ENCODE measurements at places on chromosomes 12 and 14.

DNA sequence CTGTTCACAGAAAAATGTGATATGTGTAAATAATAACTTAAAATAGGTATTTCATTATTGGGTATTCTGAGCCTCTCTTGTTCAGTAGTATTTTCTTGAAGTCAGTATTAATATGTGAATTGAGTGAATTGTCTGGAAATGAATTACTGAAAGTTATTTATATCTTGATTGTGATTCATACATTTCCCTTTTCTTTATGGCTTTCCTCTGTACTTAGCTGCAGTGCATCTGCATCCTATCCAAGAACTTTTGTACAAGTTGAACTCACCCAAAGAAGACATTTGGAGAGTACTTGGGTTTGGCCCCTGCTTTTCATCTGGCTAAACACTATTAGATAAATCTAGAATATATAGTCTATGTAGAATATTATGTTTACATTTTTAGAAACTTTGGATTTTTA, 326.0 kb downstream of the RAD51B start:
- no peak for DNase-seq

GRCh38 chr12:65122703-65123102, 1.6 kb upstream of the WIF1 start:
- no peak for DNase-seq

GRCh38 chr14:99729991-99730875, 46.1 kb downstream of the CYP46A1 start:
- peak; percentile 93 for DNase-seq

DNA sequence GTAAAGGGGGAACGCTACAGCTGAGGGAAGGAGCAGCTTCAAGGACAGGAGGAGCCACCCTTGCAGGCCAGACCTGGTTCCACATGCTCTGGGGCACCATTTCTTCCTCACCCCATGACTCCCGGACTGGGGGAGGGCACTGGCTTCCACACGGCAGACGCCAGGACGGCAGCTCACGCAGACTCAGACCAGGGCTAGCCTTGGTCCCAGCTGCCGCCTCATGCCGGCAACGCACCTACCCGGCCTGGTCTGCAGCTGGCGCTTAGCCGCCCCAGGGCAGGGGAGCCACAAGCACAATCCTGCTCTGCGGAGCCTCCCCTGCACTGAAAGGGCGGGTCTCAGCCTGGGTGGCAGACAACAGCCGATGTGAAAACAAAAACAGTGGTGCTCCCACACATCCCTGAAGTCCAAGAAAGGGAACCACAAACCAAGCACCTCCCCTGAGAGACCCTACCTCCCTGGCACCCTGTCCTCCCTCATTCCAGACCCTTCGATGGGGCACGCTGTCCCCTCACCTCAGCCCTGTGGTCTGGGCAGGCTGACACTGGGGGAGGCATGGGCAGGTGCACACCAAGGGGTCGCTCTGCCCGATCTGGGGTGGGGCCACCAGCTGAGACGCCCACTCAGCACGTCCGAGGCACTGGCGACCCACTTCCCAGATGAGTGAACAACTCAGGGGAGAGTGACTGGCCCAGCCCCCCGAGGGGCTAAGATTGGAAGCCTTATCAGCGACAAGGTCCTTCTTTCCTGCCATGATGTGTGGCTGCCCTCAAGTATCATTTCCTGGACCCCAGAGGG, 65.0 kb downstream of the CHGA start:
- no peak for DNase-seq

DNA sequence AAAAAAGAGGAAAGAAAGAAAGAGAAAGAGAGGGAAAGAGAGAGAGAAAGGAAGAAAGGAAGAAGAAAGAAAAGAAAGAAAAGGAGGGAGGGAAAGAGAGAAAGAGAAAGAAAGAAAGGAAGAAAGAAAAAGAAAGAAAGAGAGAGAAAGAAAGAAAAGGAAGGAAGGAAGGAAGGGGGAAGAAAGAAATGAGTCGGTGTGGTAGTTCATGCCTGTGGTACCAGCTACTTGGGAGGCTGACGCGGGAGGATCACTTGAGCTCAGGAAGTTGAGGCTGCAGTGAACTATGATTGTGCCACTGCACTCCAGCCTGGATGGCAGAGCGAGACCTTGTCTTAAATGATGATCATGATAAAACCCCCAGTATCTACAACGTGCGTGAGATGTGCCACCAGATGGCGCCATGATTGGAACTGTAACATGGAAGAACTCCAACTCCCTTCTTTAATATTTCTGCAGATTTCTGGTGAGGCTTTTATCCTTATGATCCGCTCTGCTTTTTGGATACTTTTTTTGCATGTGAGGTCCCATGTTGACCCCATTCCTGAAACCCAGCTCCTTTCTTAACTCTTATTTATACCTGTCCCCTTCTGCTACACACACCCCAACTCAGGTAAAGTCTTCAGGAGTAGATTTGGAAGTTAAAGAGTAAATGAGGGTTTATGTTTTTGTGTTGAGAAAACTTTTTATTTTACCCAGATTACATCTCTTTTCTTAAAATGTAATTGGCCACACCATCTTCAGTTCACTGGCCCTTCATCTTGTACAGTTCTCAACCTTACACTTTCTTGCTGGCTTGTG, 25.6 kb downstream of the RNASE10 start:
- DNase-seq = peak; percentile 80

- no peak for DNase-seq
Measured at GRCh38 chr14:105858676-105859025, 332.3 kb downstream of the TMEM121 start.

DNA sequence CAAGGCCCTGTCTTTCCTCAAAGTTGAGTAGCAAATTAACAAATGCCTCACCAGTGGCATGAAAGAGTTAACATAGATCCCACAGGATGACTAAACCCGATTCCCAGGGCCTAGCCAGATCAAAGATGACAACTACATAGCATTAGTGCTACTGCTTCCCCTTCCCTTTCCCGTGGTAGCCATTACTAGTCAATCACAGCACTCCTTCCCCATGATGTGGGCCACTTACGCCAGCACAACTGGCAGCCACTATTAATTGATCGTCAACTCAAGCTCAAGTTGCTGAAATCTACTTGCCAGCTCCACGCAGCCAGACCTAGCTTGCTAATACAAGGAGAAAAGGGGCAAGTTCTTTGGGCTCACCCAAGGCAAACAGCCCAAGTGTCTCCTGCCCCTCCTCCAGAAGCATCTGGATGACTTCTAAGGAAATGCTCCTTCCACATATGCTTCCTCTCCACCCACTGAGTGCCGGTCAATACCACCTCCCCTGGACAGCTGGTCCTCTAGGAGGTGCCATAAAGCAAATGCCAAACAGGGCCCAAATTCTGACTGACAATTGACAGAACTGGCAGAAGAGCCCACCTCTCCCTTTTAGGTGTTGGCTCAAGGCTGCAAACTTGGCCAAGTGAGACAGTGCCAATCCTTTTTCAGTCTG, 72.6 kb downstream of the NUAK1 start:
- no peak for DNase-seq

GRCh38 chr14:73696466-73697400, 17.5 kb downstream of the PNMA1 start:
- no peak for DNase-seq

DNA sequence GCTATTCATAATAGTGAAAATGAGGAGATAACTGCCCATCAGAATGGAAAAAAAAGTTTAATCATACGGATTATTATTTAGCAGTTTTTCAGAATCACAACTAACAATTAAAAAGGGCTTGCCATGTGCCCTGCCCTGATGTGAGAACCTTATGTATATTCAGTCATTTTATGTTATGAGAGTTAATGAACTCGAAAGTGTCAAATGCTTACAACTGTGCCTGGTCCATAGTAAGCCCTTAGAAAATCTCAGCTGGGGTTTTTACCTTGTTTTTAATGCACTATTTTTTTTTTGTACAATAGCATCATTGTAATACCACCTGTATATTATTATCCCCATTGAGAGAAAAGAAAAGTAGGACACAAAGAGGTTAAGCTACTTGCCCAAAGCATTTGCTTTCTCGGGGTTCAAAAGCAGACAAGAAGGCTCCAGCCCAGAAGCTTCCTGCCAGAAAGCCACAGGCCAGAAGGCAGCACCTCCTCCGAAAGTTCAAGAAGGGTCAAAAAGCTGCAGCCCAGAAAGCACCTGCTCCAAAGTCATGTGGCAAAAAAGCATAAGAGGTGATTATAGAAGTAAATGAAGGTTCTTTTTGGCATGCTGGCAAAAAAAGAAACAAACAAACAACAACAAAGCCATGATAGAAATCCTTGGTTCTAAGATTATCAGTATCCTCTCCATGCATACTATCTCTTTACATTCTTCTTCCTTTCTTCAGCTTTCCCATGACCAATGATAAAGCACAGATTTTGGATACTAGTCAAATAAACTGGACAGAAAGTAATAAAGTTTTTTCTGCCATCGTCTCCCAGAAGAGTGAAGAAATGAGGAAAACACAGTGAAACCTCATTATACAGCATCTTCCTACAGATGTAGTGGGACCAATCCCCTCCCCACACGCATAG, 59.1 kb upstream of the NAP1L1 start:
- no peak for DNase-seq

GRCh38 chr12:93135286-93136239, 206.5 kb upstream of the EEA1 start:
- no peak for DNase-seq

DNA sequence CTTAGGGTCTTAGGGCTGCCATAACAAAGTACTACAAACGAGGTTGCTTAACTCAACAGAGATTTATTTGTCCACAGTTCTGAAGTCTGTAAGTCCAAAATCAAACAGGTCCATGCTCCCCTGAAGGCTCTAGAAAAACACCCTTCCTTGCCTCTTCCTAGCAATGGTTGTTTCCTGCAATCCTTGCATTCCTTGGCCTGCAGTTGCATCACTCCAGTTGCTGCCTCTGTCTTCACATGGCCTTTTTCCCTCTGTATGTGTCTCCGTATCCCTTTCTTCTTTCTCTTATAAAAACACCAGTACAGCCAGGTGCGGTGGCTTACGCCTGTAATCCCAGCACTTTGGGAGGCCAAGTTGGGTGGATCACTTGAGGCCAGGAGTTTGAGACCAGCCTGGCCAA, 17.4 kb downstream of the KCNMB4 start:
- DNase-seq = no peak

DNA sequence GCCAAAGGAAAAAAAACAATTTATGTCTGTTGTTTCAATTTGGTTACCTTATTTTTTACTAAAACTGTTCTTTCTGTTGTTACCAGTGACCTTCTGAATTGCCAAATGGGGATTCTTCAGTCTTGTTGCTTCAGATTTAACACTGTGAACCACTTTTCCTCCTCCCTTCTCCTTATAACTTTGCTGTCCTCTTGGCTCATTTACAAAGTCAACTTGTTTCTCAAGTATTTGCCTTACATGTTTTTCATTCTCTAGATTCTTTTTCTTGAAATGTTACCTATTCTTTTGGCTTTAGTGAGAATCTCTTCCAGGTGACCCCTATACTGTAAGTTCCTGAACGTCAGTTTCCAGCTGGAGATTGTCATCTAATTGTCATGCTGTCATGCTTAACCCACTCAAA, 19.4 kb downstream of the FUT8 start:
- DNase-seq = no peak

Data from WTC11 (cell line).